GM23248 (cell line): ENCODE measurements at places on chromosomes 4 and X. TPM values are rescaled to one million over a fixed set of nuclear protein-coding genes. Genes with fewer than 3 reads are reported as not detected.
A peak's percentile ranks its signal among the peaks of the same experiment; 100 is the strongest.

Gene HSFX4
- total RNA-seq: not detected in 2 replicates

DNA sequence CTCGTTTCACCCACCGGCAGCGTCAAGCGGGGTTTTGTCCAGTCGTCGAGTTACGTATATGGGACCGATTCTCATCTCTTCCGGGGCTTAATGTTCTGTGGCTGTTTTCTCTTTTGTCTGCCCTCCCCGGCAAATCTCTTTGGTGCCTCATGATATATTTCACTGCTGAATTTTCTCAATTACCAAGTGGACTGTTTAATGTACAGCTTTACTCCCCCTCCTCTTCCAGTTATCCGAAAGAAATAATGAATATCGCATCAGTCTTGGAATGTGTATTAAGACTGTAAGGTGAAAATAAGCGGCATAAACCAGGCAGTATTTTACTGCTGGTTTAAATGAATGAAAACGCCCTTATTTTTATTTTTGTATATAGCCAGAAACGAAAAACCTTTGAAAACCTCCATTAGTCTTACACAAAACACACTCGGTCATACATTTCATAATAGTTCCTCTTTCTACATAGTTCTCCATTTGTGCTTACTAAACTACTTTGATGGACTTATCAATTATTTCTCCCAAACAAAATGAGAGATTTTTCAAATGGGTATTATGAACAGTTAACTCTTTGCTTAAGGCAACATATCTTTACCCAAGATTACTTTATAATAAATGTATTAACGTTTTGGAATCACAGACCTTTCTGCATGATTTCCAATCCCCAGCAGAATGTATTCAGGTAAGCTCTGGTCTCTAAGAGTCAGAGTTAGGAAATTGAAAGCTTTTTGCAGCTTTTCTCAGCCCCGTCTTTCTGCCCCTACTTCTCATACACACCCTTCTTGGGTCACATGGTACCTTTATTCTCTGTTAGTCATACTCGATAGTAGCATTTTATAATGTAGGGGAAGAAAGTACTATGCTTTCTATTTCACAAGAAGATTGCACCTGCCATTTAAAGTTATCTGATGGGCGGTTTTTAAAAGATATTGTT, 979 bp downstream of the RP2 start:
- peak; percentile 63 for DNase-seq

- no peak for DNase-seq
Measured at GRCh38 chr4:68905939-68906779, 45.4 kb downstream of the UGT2A3 start.

GRCh38 chr4:10811991-10812390, 127.4 kb upstream of the CLNK start:
- no peak for DNase-seq

DNA sequence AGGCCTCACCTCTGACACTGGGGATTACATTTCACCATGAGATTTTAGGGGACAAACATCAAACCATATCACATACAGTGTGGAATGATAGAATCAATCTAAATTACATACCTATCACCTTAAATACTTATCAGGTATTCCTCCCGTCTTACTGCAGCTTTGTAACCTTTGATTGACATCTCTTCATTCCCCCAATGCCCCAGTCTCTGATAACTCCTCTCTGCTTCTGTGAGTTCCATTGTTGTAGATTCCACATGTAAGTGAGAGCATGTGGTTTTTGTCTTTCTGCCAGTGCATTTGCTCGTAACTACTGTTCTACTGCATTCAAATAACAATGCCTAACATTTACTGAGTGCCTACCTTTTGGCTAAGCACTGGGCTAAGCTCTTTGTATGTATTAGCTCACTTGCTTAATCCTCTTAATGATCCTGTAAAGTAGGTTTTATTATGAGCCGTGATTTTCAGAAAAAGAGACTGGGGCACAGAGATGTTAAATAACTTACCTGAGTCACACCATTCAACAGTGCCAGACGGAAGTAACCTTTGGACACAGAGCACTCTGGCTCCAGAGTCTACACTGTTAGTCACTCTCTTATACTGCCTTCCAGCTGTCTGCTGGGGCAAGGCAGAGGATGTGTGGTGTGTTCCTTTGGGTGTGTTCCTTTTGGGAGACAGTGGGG, 63.7 kb upstream of the ESX1 start:
- peak; percentile 77 for DNase-seq

Gene PCSK1N
- 0.89 and 3.1 TPM in 2 replicates for total RNA-seq

DNA sequence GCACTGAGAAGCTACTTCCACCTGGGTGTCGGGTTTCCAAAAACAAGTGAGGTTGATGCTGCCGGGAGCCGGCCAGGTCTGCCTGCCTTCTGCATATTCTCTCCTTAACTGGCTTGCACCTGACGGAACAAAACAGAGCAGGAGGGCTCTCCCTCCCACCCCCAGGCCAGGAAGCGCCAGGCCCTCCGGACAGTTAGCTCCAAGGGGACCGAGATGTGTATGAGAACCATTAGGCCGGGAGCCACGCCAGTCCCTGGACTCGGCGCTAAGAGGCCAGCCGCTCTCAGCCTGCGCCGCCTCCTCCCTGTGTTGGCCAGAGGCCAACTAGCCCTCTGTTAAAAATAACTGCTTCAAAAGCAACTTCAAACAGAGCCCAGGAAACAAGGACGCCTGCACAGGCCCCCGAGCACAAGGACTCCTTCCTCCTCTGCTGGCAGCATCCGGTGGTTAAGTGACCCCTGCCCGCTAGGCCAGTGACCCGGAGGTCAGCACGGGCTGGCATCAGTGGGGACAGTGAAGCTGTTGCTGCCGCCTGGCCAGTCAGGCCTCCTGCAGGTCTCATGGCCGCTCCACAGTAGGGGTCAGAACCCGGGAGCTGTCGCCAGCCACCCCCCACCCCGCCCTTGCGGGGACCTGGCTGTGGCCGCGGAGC, 107.9 kb downstream of the ABLIM2 start:
- DNase-seq: peak; percentile 21

Gene PNMA3
- total RNA-seq: not detected in 2 replicates

Gene GPRASP1
- 0.38 and 0.54 TPM in 2 replicates for total RNA-seq

DNA sequence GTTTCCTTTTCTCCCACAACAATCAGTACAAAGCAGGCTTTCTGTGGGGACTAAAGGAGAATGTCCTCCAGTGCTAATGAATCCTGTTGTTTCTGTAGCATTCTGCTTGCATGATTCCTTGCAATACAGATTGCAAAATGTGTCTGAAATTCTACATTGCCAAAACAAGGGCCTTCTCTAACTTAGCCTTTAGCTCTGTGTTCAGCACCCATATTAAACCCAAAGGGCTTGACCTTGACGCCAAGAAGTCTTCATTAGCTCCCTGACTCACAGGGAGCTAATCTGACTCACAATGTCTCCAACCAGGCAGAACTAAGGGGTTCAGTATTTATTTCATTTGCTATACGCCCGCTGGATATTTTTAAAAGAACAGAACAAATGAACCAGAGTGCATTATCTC, 241.4 kb upstream of the CLNK start:
- DNase-seq: peak; percentile 46

- no peak for DNase-seq
Measured at GRCh38 chrX:15567886-15568616, 32.7 kb downstream of the ACE2 start.

- DNase-seq: peak; percentile 30
Measured at GRCh38 chr4:168769416-168769815, 240.6 kb downstream of the CBR4 start.

- DNase-seq: no peak
Measured at GRCh38 chr4:31375936-31376335, 655.8 kb downstream of the PCDH7 start.

DNA sequence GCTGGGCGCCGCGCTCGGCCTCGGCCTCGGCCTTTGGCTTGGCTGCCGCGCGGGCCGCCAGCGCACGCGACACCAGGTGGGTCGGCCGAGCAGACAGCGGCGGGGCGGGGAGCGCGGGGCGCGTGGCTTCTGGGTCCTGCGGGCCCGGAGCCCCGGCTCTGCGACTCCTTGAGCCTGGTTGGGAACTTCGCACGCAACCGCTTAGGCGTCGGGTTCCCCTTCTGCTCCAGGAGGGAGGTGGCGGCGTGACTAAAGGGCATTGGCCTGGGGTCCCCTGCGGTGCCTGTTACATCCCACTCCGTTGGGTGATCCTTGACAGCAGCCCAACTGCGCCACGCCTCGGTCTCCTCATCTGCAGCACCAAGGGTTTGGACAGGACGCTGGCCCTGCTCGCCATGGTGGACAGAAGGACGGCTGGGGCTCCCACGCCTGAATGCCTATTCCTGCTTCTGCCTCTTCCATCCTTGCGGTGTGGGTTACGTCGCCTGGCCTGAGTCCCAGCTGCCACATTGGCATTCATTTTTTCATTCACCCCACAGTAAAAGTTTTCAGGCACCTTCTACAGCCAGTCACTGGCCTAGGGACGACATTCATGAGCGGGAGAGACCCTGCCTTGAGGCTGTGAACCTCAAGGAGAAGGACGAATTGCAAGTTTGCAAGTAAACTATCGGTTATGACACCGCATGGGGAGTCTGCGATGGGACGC, 631 bp downstream of the EVC start:
- peak; percentile 87 for DNase-seq

Gene TMPRSS11B
- total RNA-seq: not detected in 2 replicates

DNA sequence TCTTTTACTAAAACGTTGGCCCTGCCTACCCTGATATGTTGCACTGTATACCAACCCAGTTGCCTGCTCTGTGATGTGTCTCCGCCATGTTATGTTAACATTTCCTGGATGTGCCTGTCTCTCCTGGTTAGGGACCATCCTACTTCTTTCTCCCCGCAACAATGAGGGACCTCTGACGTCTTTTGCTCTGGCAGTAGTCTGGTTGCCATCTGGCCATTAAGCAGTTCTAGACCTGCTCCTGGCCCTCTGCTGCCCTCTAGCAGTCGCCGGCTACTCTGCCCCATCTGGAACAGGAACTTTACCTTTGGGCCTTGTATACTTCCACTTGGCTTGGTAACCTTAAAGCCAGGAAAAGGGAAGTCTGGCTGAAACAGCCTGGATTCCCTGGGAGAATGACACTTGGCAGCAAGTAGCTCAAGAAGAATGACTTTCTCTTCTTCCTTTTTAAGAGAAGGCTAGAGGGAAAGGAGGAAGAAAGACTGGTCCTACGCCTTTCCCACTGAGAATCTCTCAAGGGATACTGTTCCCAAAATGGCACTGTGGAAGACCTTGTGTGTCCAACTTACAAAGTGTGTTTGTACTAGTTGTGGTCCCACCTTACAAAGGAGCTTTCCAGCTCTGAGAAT, 63.5 kb downstream of the GPC3 start:
- DNase-seq: peak; percentile 26

GRCh38 chr4:40908702-40909362, 159.1 kb downstream of the NSUN7 start:
- DNase-seq: peak; percentile 86

DNA sequence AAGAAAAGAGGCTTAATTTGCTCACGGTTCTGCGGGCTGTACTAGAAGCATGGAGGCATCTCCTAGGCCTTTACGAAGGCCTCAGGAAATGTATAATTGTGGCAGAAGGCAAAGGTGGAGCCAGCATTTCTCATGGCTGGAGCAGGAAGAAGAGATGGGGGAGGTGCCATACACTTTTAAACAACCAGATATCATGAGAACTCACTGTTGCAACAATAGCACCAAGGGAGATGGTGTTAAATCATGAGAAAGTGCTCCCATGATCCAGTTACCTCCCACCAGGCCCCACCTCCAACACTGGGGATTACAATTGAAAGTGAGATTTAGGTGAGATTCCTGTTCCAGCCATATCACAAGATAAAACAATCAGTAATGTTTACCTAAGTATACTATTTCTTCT, 45.5 kb downstream of the MTHFD2L start:
- DNase-seq: no peak

DNA sequence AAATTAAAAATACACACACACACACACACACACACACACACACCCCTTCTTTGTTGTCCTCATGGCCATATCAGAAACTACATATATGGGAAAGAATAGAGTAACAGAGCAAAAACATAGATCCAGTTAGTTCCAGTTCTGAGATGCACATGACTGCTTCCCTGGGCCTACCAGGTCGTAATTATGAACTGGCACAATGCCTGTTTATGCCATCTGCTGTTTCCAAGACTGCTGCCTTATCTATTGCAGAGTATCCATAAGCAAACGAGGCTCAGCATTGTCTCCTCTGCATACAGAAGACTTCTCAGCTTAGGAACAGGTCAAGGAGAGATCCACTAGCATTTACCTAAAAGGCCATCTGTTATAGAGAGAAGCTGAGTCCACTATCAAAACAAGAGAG, 789.0 kb downstream of the TECRL start:
- DNase-seq: no peak

Gene ASMT
- not detected in 2 replicates for total RNA-seq

DNA sequence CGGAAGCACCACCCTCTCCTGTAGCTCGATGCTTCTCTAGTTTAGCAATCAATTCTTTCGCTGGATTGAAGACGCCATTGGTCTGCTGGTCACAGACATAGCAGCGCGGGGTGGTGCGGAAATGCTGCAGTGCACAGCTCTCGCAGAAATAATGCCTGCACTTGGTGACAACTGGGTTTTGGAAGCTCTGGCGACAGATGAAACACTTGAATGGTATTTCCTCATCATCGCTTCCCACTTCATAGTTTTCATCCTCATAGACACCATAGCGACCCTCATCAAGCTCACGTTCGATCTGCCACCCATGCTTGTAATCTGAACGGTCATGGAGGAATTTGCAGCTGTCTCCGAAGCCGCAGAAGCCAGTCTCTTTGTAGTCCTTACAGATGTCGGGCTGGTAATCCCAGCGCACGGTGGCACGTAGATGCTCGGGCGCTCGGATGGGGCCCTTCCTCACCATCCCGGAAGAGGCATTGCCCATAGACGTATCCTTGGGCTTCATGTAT, 854 bp downstream of the RNF113A start:
- peak; percentile 56 for DNase-seq

Gene CT45A5
- total RNA-seq: not detected in 2 replicates

DNA sequence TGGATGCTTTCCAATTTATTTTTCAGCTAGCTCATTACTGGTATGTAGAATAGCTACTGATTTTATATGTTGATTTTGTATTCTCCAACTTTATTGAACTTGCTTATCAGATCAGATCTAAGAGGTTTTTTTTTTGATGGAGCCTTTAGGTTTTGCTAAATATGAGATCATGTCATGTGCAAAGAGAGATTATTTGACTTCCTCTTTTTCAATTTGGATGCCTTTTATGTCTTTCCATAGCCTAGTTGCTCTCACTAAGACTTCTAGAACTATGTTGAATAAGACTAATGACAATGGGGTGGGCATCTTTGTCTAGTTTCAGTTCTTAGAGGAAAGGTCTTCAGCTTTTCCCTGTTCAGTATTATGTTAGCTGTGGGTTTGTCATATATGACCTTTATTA, 11.7 kb downstream of the MAGEE1 start:
- DNase-seq: no peak

GRCh38 chrX:100368167-100368566, 41.9 kb downstream of the PCDH19 start:
- peak; percentile 22 for DNase-seq
